ENCODE measurements at places on chromosomes 12 and 14.
A peak's percentile ranks its signal among the peaks of the same experiment; 100 is the strongest.

GRCh38 chr12:1851151-1851701 lies 30.9 kb downstream of the LRTM2 start:
- DNase-seq = no peak

GRCh38 chr12:125069616-125070015 lies 4.4 kb downstream of the AACS start:
- no peak for DNase-seq

- DNase-seq = no peak
These were observed 7.3 kb downstream of the STAT6 start for GRCh38 chr12:57103856-57104255.

DNA sequence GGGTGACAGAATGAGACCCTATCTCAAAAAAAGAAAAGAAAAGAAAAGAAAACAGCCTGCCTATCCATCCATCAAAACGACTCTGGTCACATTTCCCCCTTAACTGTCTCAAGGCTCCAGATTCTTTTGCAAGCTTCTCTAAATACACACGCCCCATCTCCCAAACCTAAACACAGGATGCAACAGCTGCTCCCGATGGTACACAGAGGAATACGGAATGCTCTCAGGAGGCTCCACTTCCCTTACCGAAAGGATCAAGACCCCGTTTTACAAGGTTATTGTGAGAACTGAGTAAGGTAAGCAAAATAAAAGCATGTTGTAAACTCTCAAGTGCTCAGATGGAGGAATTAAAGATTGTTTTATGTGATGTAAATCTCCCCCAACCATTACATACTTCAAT lies 62.3 kb downstream of the NT5DC3 start:
- DNase-seq = no peak

- no peak for DNase-seq
These were observed 11.8 kb downstream of the CD163L1 start for GRCh38 chr12:7431993-7432685.

- DNase-seq = no peak
These were observed 68.9 kb downstream of the BCL11B start for GRCh38 chr14:99203080-99203479.

- no peak for DNase-seq
These were observed 514.3 kb upstream of the SEL1L start for GRCh38 chr14:82047777-82048470.

- DNase-seq = no peak
These were observed 103.5 kb upstream of the FRMD6 start for GRCh38 chr14:51548187-51548586.

- no peak for DNase-seq
These were observed 414.5 kb downstream of the PCNX1 start for GRCh38 chr14:71321574-71322315.

DNA sequence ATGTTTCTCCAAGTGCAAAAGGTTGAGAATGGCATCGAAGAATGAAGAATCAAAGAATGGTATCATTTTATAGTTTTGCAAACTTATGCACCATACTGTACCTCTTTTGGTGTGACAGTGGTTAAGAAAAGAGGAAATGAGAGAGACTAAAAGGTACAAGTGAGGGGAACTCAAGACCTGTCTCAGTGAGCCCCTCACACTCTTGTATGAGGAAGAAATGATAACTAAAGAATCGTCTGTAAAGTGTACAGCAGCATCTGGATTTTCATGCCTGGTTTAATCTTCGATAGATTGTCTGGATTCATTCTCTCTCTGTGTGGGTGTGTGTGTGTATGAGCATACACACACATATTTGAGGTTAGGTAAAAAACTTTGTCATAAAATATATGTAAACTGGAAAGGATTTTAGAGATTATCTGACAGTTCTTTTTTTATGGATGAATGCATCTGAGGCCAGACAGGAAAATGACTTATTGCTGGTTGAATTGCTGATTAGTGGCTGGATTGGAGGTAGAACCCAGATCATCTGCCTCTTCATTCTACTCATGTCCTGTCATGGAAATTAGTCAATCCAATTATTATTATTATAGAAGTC lies 16.0 kb upstream of the SLC38A2 start:
- DNase-seq = no peak

GRCh38 chr14:100293497-100294212 lies 12.6 kb downstream of the SLC25A29 start:
- no peak for DNase-seq

GRCh38 chr12:13725049-13725448 lies 256.4 kb downstream of the GRIN2B start:
- DNase-seq = no peak

GRCh38 chr14:42378880-42379279 lies 772.2 kb downstream of the LRFN5 start:
- no peak for DNase-seq

- DNase-seq = no peak
These were observed 3.1 kb upstream of the DDHD1 start for GRCh38 chr14:53156238-53156637.

GRCh38 chr14:51367600-51367931 lies 127.5 kb downstream of the TMX1 start:
- no peak for DNase-seq

- DNase-seq = no peak
These were observed 555.6 kb downstream of the CCER1 start for GRCh38 chr12:90399357-90399756.

DNA sequence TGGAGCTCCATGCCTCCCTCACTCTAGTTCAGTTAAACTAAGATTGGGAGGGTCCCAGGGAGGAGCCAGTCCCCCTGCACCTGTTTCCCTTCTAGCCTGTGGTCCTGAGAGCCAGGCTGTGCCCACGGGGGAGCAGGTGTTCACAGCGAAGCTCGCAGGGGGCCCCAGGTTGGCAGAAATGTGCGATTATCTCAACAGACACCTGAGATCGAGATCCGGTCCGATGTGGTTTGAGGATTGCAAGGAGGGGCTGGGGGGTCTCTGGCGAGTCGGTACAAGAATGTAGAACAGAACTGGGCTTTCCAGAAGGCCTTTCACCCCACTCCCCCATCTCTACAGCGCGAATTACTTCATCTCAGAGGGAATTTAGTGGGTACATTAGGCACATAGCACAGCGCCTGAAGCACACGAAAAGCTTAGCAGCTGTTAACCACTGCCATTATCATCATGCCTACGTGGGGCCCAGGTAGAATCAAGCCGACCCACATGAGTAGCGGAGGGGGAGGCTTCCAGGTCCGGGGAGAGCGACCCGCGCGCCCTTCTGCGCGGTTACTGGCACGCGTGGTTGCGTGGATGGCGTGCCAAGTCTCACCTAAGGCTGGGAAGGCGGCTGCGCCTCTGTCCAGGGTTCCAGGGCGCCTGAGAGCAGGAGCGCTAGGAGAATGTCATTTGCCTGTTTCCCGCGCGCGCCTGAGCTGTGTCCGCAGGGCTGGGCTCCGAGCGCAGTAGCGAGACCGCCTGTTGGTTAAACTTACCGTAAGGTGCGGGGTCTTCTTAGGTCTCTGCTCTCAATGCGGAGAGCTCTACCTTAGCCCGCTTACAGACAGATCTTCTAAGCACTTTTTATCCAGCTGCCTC lies 1539.5 kb upstream of the TMEM132C start:
- no peak for DNase-seq

DNA sequence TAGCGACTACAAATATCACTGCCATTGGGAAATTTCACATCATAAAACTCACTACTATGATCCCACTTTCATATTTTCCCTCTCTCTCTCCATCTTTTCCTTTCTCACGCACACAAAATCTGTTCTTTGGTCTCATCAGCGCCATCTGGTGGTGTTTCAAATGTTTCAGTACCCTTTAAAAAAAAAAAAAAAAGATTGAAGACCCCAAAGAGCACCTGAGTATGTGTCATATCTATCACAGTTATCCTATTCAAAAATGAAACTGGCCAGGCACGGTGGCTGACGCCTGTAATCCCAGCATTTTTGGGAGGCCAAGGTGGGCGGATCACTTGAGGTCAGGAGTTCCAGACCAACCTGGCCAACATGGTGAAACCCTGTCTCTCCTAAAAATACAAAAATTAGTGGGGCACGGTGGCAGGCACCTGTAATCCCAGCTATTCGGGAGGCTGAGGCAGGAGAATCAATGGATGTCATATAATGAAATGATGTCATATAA lies 72.4 kb downstream of the TTC9 start:
- DNase-seq = peak; percentile 50

- DNase-seq = peak; percentile 8
These were observed 585 bp upstream of the DYRK2 start for GRCh38 chr12:67647799-67648520.

DNA sequence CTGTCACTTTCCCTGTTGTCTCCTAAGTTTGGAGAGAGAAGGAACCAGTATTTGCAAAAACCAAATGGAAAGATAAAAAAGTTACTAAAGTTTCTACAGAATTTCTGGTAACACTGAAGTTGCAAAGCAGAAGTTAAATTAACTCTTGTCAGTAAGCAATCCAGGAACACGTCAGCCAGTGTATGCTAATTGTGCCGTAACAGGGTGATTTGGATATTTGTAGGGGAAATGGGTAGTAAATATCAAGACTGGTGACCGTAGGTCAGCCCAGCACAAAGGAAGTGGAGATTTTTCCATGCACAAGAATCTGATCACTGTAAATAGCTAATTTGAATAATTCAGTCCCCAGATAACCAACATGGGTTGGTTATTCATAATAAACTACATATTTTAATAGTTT lies 2.3 kb downstream of the CDKN1B start:
- DNase-seq = no peak

GRCh38 chr12:116336542-116337065 lies 59.1 kb upstream of the MED13L start:
- no peak for DNase-seq

DNA sequence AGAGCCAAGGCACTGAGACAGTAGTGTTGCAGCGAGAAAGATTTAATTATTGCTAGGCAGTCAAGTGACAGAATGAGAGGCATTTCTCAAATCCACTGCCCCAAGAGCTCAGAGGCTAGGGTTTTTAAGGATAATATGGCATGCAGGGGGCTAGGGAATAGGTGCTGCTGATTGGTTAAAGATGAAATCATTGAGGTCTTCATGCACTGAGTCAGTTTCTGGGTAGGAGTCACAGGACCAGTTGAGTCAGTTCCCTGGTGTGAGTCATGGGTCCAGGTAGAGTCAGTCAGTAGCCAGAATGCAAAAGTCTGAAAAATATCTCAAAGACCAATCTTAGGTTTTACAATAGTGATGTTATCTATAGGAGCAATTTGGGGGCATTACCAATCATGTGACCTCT lies 323.8 kb downstream of the RGS6 start:
- no peak for DNase-seq

DNA sequence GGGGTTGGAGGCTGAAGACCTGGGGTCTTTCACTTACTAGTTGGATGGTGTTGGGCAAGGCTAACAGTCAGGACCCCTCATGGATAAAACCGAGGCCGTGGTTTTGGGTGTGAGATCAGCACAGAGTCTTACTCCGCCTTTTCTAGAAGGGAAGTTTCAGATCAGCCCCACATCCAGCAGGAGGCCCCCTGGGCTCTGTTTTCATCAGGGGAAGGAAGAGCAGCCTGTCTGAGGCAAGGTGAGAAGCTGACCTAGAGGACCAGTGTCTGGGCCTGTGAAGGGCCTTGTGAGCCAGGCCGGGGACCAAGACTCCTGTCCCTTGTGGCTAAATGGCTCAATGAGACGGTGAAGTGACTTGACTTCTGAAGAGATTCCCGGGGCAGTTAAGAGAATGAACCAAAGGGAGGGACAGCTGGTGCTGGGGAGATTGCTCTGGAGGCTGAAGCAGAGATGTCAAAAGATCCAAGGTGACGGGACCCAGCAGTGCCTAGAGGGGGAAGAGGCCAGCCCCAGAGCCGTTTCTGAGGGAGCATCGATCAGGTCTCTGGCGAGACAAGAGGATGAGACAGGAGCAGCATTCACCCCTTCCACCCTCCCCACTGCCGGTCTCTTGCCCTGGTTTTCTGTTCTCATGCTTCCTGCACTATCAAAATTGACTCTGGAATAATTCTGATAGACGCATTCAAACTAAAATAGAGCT lies 40.1 kb upstream of the TSPAN9 start:
- no peak for DNase-seq

DNA sequence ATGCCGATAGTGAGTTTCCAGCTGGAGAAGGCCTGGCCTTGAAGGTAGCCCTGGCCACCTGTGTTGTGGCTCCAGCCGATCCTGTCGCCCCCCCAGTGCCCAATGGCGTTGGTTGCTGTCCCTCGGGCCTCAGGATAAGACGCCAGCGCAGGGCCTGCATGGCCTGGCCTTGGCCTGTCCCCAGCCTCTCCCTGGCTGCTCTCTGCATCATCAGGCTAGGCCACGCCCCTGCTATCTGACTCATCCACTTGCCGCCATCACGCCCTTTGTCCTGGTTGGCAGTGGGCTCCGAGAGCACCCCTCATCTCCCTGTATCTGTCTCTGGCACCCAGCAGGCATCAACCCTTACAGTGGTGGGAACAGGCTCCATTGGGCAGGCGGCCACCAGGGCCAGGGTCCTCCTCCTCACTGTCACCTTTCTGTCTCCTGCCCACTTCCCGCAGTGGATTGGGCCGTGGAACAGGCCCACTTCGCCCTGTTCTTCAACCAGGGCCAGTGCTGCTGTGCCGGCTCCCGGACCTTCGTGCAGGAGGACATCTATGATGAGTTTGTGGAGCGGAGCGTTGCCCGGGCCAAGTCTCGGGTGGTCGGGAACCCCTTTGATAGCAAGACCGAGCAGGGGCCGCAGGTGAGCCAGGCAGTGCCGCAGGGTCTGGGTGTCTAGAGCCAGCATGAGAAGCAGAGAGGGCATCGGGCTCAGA lies 25.6 kb downstream of the ALDH2 start:
- no peak for DNase-seq

DNA sequence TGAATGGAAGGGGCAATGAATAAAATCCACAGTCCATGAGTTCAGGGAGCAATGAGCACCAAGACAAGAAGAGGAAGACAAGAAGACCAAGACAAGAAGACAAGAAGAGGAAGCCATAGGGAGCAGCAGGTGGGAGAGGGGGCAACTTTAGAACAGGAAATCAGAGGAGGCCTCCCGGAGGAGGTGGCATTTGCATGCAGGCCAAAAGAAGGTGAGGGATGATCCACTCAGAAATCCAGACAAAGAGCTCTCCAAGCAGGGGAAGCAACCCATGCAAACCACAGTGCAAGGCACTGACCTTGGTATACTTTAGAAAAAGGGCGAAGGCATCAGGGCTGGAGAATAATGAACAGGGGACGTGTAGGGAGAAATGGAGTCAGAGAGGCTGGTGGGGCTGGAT lies 58.6 kb downstream of the SCARB1 start:
- no peak for DNase-seq

- no peak for DNase-seq
These were observed 168.2 kb upstream of the BCL2L14 start for GRCh38 chr12:11902525-11902875.

DNA sequence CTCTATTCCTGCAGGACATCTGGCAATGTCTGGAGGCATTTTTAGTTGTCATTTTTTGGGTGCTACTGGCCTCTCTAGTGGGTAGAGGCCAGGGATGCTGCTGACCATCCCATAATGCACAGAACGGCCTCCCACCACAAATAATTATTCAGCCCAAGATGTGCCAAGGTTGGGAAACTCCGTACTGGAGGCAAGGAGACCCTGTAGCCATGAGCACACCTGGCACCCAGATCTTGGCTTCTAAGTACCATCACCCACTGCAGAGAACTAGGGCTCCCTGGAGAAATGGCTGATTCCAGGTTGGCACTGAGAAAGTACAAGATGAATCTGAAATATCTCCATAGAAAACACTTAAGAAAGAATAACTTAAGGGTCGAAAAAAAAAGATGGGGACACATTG lies 81.7 kb downstream of the RBM19 start:
- no peak for DNase-seq

GRCh38 chr12:32734952-32735351 lies 20.7 kb downstream of the YARS2 start:
- DNase-seq = no peak

All from activated T-cell treated with anti-CD3 and anti-CD28 coated beads for 1 hour (primary cell).